ENCODE measurements at places on chromosomes 6 and 20.

- no peaks in the 10 kb centered on the region for H3K4me1 ChIP-seq
- H3K27me3 ChIP-seq = no peaks in the 10 kb centered on the region
- H3K27ac ChIP-seq = no peak overlapping the region
- no peak overlapping the region for H3K4me3 ChIP-seq
- DNase-seq = no peak
- no peaks in the 10 kb centered on the region for H3K36me3 ChIP-seq
Measured at GRCh38 chr20:50783390-50783789, 11.5 kb upstream of the BCAS4 start.

DNA sequence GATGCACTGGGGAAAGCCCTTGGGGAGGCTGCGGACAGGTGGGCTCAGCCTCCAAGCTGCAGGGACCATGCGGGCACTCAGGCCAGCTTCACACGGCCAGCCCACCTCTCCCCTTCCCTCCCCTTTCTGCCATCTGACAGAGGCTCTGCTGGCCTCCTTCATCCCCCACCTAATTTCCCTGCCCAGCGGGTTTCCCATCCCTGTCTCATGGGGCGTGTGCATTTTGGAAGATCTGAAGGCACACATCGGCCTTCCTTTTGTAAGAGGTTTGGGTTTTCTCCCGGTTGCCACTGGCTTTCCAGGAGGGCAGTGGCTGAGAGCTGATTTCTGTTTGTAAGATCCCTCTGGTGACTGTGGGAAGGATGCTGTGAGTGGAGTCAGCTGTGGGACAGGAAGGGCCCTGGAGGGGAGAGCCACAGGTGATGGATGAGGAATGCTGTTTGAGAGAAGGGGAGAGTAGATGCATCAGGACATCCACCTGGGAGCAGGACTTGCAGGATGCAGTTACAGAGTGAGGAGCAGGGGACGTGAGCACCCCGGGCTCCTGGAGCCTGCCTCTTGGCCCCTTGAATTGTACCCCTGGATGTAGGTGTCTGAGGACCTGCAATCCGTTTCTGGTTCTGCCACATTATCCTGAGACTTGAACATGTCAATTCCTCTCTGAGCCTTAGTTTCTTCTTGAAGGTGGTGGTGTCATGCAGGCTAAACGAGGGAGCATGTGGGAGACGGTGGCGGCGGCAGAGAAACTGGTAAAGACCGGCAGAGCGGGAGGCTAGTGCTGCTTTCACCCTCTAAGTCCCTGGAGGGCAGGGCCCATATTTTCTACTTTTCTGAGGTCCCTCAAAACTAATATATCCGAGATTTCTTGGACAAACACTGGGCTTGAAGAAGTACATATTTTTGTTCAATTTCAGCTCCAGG is 5.9 kb upstream of the TUBB1 start:
- H3K36me3 ChIP-seq = no peaks in the 10 kb centered on the region
- peaks cover 7% of the 10 kb centered on the region for H3K4me1 ChIP-seq
- H3K27ac ChIP-seq = no peak overlapping the region
- DNase-seq = no peak
- H3K4me3 ChIP-seq = no peak overlapping the region

DNA sequence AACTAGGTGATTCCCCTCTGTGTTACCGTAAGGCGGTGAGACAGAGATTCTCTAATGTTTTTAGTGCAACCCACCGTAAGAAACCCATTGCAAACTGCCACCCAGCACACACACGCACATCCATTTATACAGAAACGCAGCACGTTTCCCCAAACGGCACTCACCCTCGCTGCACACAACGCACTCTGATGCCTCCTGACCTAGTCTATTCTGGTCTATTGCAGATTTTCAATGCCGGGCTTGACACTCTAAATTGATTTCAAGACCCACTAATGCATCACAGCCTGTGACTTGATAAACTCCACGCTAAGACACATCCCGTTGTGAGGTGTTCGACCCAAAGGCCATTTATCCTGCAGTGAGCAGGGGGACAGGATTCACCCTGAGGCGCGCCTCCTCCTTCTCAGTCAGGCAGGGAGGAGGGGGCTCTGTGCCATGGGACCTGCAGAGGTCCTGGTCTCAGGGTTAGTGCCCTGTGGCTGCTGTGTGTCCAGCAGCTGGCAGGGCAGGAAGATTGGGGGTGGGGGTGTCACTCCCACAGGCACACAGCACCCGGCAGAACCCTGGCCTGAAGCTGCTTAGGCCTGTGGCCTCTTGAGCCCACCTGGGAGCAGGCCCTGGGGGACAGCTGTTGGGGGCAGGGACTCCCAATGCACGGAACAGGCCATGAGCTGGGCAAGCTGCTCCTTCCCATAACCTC is 335.6 kb downstream of the PREX1 start:
- H3K27me3 ChIP-seq = no peaks in the 10 kb centered on the region
- H3K4me1 ChIP-seq = no peaks in the 10 kb centered on the region
- H3K27ac ChIP-seq = no peak overlapping the region
- no peaks in the 10 kb centered on the region for H3K36me3 ChIP-seq

DNA sequence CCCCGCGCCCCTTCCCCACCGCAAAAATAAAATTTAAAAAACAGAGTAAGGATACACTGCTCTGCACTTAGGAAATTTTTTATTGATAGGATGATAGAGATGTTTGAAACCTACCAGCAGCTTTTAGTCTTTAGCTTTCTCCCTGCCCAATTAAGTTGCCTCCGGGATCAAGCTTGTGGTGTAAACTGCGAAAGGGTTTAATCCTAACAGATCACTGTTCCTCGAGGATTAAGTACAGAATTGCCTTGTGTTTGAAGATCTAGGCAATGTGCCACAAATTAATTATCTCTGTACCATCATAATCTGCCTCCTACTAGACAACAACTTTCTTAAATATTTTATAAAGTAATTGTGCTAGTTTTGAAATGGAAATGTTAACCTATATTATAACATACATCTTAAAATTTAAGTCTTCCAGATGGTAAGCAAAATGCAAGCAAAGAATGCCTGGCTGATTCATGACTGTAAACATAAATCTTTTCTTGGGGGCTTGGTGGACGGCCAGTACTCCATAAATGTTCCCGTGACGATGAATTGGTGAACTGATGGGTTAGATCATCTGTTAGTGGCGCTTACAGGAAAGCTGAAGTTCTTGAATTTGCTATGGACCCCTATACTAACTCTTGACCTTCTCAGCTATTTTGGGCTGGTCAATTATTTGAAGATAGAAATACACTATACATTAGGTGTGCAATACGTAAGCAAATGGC is 58.0 kb upstream of the ARHGAP18 start:
- H3K27me3 ChIP-seq = no peaks in the 10 kb centered on the region
- H3K36me3 ChIP-seq = no peaks in the 10 kb centered on the region
- no peak overlapping the region for H3K27ac ChIP-seq

- H3K4me1 ChIP-seq = peaks cover 18% of the 10 kb centered on the region
- no peak overlapping the region for H3K4me3 ChIP-seq
- H3K27ac ChIP-seq = no peak overlapping the region
- peak; percentile 47 for DNase-seq
- H3K36me3 ChIP-seq = no peaks in the 10 kb centered on the region
- H3K27me3 ChIP-seq = no peaks in the 10 kb centered on the region
Measured at GRCh38 chr6:156953479-156954146, 176.4 kb downstream of the ARID1B start.

DNA sequence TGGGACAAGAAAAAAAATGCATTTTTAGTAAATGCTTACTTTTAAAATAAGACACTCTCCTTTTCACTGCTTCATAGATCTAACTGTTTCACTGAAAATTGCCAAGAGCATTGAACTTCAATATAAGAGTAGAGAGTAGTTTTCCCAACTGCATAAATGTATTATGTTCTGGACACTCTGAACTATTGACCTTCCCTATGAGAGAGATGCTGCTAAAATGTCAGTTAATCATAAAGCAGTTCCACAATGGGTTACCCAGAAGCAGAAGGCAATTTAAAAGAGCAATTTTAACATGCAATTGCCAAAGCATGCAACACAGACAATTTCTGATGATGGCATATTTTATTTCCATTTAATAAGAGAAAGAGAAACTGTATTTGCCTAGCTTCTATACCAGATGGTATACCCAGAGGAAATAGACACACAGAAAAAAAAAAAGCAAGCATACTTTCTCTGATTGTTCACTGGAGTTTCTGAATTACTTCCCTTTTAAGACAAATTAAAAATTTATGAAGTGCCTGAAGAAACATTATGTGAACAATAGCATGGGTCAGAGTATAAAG is 279.1 kb upstream of the THEMIS start:
- no peak overlapping the region for H3K27ac ChIP-seq
- H3K27me3 ChIP-seq = no peaks in the 10 kb centered on the region
- H3K4me1 ChIP-seq = no peaks in the 10 kb centered on the region
- H3K36me3 ChIP-seq = no peaks in the 10 kb centered on the region

DNA sequence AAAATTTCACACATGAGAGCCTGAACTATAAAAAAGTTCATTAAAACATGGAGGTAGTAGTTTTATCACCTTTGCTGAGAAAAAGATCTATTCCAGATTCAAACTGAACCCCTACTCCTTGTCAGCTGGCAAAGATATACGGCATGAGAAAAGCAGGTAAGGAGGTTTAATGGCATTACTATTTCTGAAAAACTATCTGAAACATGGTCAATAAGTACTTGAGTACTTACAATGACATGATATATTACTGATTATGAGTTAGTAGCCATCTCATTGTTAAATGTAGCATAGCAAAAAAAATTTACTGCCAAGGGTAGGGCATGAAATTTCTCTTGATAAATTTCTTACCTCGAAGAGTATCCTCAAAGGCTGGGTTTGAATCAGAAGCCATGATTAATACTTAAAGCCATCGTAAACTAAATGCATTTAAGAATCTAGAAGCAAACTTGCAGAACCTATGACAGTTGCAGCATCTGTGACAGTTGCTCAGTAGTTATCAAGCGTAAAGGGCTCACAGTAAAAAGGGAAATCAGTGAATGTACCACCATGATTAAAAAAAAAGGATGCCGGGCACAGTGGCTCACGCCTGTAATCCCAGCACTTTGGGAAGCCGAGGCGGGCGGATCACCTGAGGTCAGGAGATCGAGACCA is 8.7 kb downstream of the SLC17A5 start:
- H3K27me3 ChIP-seq = no peaks in the 10 kb centered on the region
- H3K4me3 ChIP-seq = peak overlapping the region; percentile 29
- no peak overlapping the region for H3K27ac ChIP-seq
- H3K36me3 ChIP-seq = no peaks in the 10 kb centered on the region
- no peaks in the 10 kb centered on the region for H3K4me1 ChIP-seq

DNA sequence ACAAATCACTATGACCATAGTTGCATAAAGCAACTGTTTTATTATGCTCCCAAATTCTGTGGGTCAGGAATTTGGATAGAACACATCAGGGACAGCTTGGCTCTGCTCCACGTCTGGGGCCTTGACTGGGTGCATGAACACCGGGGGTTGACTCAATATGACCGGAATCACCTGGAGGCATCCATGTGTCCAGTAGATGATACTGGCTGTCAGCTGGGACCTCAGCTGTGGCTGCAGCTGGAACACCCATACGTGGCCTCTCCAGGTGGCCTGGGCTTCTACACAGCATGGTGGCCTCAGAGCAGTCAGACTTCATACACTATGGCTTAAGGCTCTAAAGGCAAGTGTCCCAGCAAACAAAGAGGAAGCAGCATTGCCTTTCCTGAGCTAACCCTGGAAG is 113.4 kb downstream of the NRN1 start:
- H3K27me3 ChIP-seq = no peaks in the 10 kb centered on the region
- DNase-seq = no peak
- no peak overlapping the region for H3K4me3 ChIP-seq
- H3K36me3 ChIP-seq = no peaks in the 10 kb centered on the region
- no peaks in the 10 kb centered on the region for H3K4me1 ChIP-seq

- no peak for DNase-seq
- H3K27ac ChIP-seq = no peak overlapping the region
- no peaks in the 10 kb centered on the region for H3K36me3 ChIP-seq
- no peaks in the 10 kb centered on the region for H3K27me3 ChIP-seq
- peaks cover 1% of the 10 kb centered on the region for H3K4me1 ChIP-seq
Measured at GRCh38 chr6:157868835-157869234, 45.8 kb downstream of the SNX9 start.

GRCh38 chr20:34083137-34083536 is 28.9 kb downstream of the EIF2S2 start:
- H3K4me3 ChIP-seq = no peak overlapping the region
- DNase-seq = peak; percentile 64
- H3K4me1 ChIP-seq = peaks cover 4% of the 10 kb centered on the region
- no peak overlapping the region for H3K27ac ChIP-seq
- H3K36me3 ChIP-seq = no peaks in the 10 kb centered on the region
- no peaks in the 10 kb centered on the region for H3K27me3 ChIP-seq

- no peaks in the 10 kb centered on the region for H3K27me3 ChIP-seq
- H3K4me1 ChIP-seq = no peaks in the 10 kb centered on the region
- no peak for DNase-seq
- H3K36me3 ChIP-seq = no peaks in the 10 kb centered on the region
Measured at GRCh38 chr6:111928139-111928538, 54.9 kb upstream of the FYN start.

DNA sequence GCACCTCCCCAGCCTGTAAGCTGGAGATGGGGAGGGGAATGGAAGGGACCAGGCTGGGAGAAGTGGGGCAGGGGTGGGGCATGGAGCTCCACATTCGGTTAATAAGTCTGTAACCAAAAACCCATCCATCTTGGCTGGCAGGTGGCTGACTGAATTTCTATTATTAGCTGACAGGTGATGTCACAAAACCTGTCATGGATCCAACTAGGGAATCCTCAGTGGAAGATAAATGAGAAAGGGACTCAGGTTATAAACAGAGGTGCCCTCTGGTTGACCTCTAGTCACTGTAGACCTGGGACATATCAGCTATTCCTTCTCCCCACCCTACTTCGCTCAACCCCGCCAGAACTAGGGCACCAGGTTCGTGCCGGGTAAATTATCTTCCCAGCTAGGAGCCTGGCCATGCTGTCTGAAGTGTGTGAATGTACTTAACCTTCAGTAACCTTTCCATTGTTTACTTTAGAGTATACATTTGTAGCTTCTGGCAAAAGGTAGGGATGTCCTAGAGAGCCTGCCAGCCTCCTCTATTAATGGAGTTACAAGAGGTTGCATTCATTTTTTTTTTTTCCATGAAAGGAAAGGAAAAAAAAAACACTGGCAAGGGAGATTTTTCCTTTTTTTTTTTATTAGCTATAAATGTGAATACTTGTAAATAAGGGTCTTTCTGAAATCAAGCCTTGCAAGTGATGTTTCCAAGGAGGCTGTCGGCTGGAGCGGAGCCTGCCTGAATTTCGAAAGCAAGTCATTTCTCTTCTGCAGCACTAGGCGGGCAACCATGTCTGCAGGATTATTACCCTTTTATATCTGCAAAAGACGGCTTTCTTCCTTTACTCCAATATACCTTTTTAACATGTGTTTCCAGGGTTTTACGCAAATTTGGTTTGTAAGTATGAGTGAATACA is 135.9 kb downstream of the TMEM242 start:
- no peaks in the 10 kb centered on the region for H3K27me3 ChIP-seq
- no peaks in the 10 kb centered on the region for H3K36me3 ChIP-seq
- H3K4me1 ChIP-seq = no peaks in the 10 kb centered on the region

GRCh38 chr6:154001494-154002285 is 37.4 kb upstream of the OPRM1 start:
- no peak overlapping the region for H3K27ac ChIP-seq
- no peaks in the 10 kb centered on the region for H3K36me3 ChIP-seq
- H3K27me3 ChIP-seq = no peaks in the 10 kb centered on the region

- H3K4me1 ChIP-seq = no peaks in the 10 kb centered on the region
- H3K27me3 ChIP-seq = no peaks in the 10 kb centered on the region
- DNase-seq = no peak
- H3K4me3 ChIP-seq = no peak overlapping the region
- H3K36me3 ChIP-seq = no peaks in the 10 kb centered on the region
- H3K27ac ChIP-seq = no peak overlapping the region
Measured at GRCh38 chr6:155807243-155807642, 351.6 kb upstream of the NOX3 start.
